A549 treated with Mapracorat at 1 μM for 4 hours (cell line): ENCODE measurements at places on chromosomes 7 and 10. TPM values are rescaled to one million over a fixed set of nuclear protein-coding genes. Genes with fewer than 3 reads are reported as not detected.

The SGCE gene
- total RNA-seq = 47.6 to 52.3 TPM (median 51.5 TPM) in 5 replicates

The OR6V1 gene
- not detected in 5 replicates for total RNA-seq

The NKX1-2 gene
- total RNA-seq = 0.04 to 0.06 TPM in 2 of 5 replicates, not detected in the others

The ACBD5 gene
- 21.3 to 26.5 TPM (median 25.0 TPM) in 5 replicates for total RNA-seq

The TFEC gene
- 0.22 TPM in 1 of 5 replicates, not detected in the others for total RNA-seq

The AMPH gene
- total RNA-seq = 0.05 to 0.13 TPM (median 0.11 TPM) in 4 of 5 replicates, not detected in the other

The SFTPD gene
- 0.11 to 0.21 TPM (median 0.20 TPM) in 3 of 5 replicates, not detected in the others for total RNA-seq

The ERV3-1 gene
- 2.8 to 5.1 TPM (median 3.3 TPM) in 5 replicates for total RNA-seq

The KEL gene
- total RNA-seq = not detected in 5 replicates

The WASL gene
- 18.1 to 23.2 TPM (median 22.9 TPM) in 5 replicates for total RNA-seq

The DNA2 gene
- total RNA-seq = 8.5 to 11.6 TPM (median 9.1 TPM) in 5 replicates

The MYO3A gene
- not detected in 5 replicates for total RNA-seq

The AGAP9 gene
- 8.7 to 12.1 TPM (median 10.3 TPM) in 5 replicates for total RNA-seq

The HOXA10 gene
- total RNA-seq = 6.8 to 7.8 TPM (median 7.7 TPM) in 5 replicates

The RBP3 gene
- total RNA-seq = not detected in 5 replicates

The PDGFA gene
- 28.5 to 33.9 TPM (median 31.6 TPM) in 5 replicates for total RNA-seq

The CTTNBP2 gene
- total RNA-seq = 0.33 to 0.78 TPM (median 0.48 TPM) in 5 replicates

The TBXAS1 gene
- total RNA-seq = 12.5 to 15.0 TPM (median 14.7 TPM) in 5 replicates

The KNDC1 gene
- 0.77 to 1.9 TPM (median 1.3 TPM) in 5 replicates for total RNA-seq

The CFAP43 gene
- total RNA-seq = 0.14 to 0.36 TPM (median 0.20 TPM) in 5 replicates

The SPDYE9 gene
- total RNA-seq = not detected in 5 replicates

The CNTNAP2 gene
- total RNA-seq = 0.03 to 0.04 TPM in 2 of 5 replicates, not detected in the others

The PPP1R17 gene
- not detected in 5 replicates for total RNA-seq

The LRRC17 gene
- total RNA-seq = 0.08 to 0.18 TPM (median 0.14 TPM) in 4 of 5 replicates, not detected in the other
